ENCODE measurements at places on chromosomes 1 and 21.

DNA sequence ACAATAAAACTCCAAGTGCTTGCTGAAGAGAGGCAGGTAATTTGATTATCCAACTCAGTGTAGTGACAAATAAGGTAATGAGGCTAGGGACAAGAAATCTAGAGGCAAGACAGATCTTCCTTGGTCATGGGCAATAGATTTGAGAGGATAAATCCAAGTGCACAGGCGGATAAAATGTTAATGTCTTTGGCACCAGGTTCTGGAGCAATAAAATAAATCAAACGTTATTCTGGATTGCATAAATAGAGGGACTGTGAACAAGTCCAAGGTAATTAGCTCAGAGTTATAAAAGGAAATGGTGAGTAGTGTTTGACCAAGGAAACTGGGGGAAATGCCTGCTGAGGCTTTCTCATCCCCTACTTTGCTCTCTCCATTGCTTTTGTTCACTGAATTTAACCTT, 329.3 kb upstream of the PROX1 start:
- no peak for DNase-seq

DNA sequence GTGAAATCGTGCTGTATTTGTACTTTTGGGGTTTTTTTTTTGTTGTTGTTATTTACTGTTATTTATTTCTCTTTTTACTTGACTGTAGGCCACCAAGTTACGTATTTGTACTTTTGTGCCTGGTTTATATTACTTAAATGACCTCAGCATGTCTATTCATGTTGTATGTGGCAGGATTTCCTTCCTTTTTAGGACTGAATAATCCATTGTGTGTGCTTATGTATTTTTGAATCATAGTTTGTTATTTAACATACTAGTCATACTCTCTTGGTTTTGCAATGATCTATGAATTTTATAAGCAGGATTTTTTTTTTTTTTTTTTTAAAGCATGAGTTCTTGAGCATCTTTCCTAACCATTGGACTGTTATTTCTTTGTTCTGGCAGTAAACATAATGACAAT, 51.2 kb downstream of the RNF2 start:
- no peak for DNase-seq

- no peak for DNase-seq
These were observed 518.8 kb downstream of the ADGRL2 start for GRCh38 chr1:82319546-82319945.

DNA sequence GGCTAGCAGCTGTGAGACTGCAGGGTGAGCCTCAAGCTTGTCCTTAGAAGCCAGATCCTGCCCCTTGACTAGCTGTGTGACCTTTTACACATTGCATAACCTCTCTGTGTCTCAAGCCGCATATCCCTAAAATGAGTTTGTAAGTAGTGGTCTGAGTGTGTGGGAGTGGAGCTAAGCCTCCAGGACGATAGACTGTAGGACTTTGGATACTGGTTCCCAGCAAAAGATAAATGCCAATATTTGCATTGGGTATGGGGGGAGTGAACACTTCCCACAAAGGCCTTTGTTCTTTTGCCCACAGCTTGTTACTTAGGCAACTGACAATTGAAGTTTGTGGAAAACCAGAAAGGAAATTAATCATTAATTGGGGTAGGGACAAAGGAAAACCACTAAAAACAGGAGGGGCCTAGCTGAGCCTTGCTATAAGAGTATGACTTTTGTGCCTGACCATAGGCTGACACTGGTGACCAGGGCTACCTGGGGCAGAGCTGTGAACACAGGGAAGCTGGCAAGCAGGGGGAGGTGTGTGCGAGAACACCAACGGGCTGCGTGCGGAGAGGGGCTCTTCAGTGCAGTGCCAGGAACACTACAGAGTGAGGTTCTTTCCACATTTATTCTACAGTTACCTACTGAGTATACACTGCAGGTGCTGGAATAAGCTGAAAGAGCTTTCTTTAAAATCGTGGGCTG, 102.4 kb upstream of the ETV3 start:
- DNase-seq, result no peak

- no peak for DNase-seq
These were observed 63.3 kb downstream of the TNR start for GRCh38 chr1:175679981-175680652.

- DNase-seq, result no peak
These were observed 90.5 kb downstream of the CD247 start for GRCh38 chr1:167427848-167428247.

GRCh38 chr1:16006010-16006409, 2.0 kb downstream of the SRARP start:
- DNase-seq, result no peak

GRCh38 chr21:16377120-16377658, 647.4 kb downstream of the USP25 start:
- no peak for DNase-seq

GRCh38 chr1:231376875-231377549, 38.9 kb downstream of the SPRTN start:
- DNase-seq, result no peak

GRCh38 chr1:232872738-232873137, 67.5 kb downstream of the MAP10 start:
- DNase-seq, result no peak

All from CD4-positive, alpha-beta T cell treated with Interleukin-2 at 100 ng/mL for 4 hours (primary cell).